A172 (cell line): ENCODE measurements at places on chromosomes 5 and 9.

DNA sequence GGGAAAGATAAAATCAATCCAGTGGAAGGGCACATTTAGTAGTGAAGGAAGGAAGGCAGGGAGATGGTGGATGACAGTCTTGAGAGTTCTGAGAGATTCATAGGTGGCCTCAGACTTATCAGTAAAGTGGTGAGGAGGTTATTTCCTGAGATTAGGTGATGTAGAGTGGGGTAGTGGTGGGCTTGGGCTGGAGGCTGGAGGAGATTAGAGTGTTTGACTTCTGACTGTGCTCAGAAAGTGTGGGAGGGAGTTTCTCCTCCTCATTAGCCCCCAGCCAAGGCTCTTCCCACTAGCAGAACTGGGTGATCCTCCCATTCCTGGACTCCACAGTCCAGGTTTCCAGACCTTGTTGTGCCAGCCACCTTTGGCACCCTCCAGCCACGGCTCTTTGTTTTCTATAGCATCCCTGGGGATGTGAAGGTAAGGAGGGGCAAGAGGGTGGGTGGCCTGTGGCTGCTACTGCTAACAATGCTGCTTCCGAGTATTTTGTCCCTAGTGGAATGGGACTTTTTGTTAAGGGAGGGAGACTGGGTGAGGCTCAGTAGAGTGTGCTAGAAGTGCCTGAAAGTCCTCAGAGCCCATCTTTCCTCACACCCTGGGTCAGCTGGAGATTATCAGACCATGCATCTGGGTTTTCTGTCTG, 94.4 kb downstream of the ADRB2 start:
- DNase-seq, result no peak

- DNase-seq, result no peak
Observed at GRCh38 chr5:62762503-62762902, 183.9 kb downstream of the LRRC70 start.

GRCh38 chr5:60271517-60271916, 378.0 kb upstream of the PDE4D start:
- peak; percentile 23 for DNase-seq

GRCh38 chr9:109974918-109975276, 194.9 kb downstream of the PALM2AKAP2 start:
- no peak for DNase-seq

DNA sequence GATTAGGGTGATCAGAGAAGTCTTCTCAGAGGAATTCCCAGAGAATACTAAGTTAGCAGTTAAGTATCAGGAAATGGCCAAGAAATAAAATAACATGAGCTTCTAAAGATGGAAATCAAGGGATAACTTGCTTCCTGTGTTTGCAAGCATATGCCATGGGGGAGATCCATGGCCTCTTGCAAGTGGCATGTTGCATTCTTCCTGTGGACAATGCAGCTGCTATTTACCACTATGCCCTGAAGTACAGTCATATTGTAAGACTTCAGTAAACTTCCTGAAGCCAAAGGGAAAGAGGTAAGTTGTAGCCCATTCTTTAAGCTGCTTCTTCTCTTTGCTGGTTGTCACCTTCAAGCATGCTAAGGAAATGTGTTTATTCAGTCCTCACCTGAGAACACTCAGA, 154.7 kb upstream of the RUSC2 start:
- no peak for DNase-seq

DNA sequence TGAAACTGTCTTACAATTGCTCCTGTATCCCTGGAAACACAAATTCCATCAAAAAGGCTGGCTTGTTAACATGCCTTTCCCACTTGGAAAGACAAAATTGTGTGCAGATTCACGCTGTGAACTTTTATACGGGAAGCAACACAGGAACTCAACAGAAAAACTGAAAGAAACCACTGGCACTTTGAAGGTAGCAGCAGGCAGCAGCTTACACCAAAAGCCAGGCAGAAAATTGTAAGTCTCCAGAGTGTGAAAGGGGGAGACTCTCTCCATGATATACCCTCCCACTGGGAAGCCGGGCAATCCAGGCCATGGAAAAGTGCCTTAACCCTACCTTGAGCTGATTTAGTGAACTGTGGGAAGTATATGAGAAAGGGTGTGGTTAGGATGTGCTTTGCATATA, 943.7 kb downstream of the CDH18 start:
- no peak for DNase-seq
